ENCODE measurements at places on chromosomes 3 and 15. TPM values are rescaled to one million over a fixed set of nuclear protein-coding genes. Genes with fewer than 3 reads are reported as not detected.

The GUCA1C gene
- not detected for total RNA-seq

The VILL gene
- total RNA-seq: 4.0 TPM

The IL16 gene
- total RNA-seq: 3.5 TPM

The FAM98B gene
- 26.7 TPM for total RNA-seq

The KCNH8 gene
- 0.31 TPM for total RNA-seq

The ACAN gene
- 0.14 TPM for total RNA-seq

The GNAT1 gene
- total RNA-seq: not detected

The ITPKA gene
- 0.51 TPM for total RNA-seq

The CA12 gene
- 0.57 TPM for total RNA-seq

The SCAANT1 gene
- not detected for total RNA-seq

The PLAAT1 gene
- 10.8 TPM for total RNA-seq

The MRPS25 gene
- 86.9 TPM for total RNA-seq

The CPB1 gene
- total RNA-seq: 0.62 TPM

The RRP9 gene
- 7.0 TPM for total RNA-seq

The MAP1A gene
- total RNA-seq: 68.3 TPM

The EIF4G1 gene
- total RNA-seq: 246 TPM

The PLA2G4E gene
- total RNA-seq: 0.06 TPM

The FEZF2 gene
- total RNA-seq: not detected

The SACM1L gene
- 26.9 TPM for total RNA-seq

The HGD gene
- 0.11 TPM for total RNA-seq

The SEMA5B gene
- total RNA-seq: 3.1 TPM

The SAMMSON gene
- total RNA-seq: not detected

The SEMA3F gene
- total RNA-seq: 10.1 TPM

The NRG4 gene
- not detected for total RNA-seq

The CISH gene
- total RNA-seq: 9.1 TPM

The GOLGA8K gene
- 0.31 TPM for total RNA-seq

The RYR3 gene
- 0.20 TPM for total RNA-seq

The PRR20G gene
- not detected for total RNA-seq
